ENCODE measurements at places on chromosomes 4 and X. TPM values are rescaled to one million over a fixed set of nuclear protein-coding genes. Genes with fewer than 3 reads are reported as not detected.

- DNase-seq: no peak
These were observed 38.3 kb downstream of the ARHGEF9 start for GRCh38 chrX:63746715-63747114.

GRCh38 chrX:100939333-100939732, 10.6 kb upstream of the XKRX start:
- no peak for DNase-seq

GRCh38 chr4:153747406-153747955, 12.3 kb downstream of the RNF175 start:
- DNase-seq: no peak

GRCh38 chrX:27680726-27681125, 90.6 kb downstream of the DCAF8L2 start:
- DNase-seq: peak; percentile 56

DNA sequence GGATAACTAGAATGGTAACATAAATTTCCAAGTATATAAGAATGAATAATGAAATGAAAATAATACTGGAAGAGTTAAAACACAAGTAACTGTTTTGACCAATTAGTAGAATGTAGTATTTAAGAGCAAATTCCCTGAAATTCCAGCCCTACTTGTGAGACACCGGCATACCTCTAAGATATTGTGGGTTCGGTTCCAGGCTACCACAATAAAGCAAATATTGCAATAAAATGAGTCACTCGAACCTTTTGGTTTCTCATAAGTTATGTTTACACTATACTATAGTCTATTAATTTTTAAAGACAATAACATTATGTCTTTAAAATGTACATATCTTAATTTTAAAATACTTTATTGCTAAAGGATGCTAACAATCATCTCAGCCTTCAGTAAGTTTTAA, 15.2 kb upstream of the IQCM start:
- DNase-seq: no peak

GRCh38 chr4:5373327-5373726, 322.0 kb downstream of the STK32B start:
- DNase-seq: no peak

- no peak for DNase-seq
These were observed 26.0 kb downstream of the RNF212 start for GRCh38 chr4:1087371-1087770.

GRCh38 chr4:7886007-7886973, 53.4 kb downstream of the AFAP1 start:
- DNase-seq: peak; percentile 62

DNA sequence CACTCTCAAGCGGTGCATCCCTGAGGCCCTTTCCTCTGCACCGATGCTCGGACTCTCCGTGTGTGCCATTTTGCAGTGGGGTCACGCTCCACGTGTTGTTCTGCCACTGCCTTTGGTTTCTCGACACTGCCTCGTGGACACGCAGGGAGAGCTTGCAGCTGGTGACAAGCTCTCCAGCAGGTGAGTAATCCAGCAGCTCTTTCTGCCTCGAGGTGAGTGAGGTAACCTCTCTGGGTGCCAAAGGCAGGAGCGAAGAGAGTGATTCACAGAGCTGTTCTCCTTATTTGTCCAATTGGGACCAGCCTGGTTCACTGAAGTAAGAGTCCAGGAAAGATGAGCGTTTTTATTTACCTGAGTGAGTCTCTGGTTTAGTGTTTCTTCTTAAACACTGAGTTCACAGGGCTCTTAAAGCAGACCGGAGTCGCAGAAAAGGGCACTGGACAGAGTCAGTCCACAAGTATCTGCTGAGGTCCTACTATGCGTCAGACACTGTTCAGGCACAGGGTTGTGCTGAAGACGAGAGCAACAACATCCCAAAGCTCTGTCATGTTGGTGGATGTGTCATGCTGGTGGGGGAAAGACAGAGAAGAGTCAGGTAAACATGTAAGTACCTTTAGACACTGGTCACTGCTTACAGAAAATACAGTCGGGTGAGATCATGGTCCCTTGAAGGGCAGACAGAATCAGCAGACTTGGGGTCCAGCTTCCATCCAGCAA, 61.8 kb downstream of the FHDC1 start:
- peak; percentile 7 for DNase-seq

- DNase-seq: no peak
These were observed 69.2 kb downstream of the GALNT7 start for GRCh38 chr4:173237762-173238161.

GRCh38 chr4:24589448-24589847, 5.1 kb upstream of the DHX15 start:
- no peak for DNase-seq

DNA sequence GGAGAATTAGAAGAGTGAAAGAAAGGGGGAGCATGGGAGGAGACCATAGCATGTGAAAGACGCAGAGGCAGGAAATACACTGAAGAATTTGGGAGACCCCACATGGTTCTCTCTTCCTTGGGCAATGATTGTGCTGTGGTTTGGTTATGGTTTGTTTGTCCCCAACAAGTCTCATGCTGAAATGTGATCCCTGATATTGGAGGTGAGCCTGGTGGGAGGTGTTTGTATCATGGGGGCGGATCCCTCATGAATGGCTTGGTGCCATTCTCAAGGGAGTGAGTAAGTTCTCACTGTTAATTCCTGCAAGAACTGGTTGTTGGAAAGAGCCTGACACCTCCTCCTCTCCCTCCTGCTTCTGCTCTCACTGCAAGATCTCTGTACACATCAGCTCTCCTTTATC, 78.6 kb upstream of the RAI2 start:
- DNase-seq: no peak

DNA sequence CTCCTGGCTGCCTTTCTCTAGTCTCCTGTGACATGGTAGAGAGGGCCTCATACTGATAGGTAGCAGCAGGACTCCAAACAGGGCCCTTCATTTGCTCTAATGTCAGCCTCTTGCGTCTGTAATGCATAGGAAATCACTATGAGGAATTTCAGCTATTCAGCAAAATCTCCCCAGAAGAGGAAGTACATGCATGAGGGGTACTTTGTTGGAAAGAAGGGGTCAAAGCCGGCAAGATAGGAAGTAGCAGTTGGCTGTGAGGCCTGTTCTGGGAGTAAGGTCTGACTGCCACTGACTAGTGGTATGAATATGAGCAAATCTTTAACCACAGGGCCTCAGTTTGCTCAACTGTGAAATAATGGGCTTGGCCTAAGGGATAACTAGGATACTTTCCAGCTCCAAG, 283.2 kb downstream of the ARHGAP10 start:
- DNase-seq: no peak

DNA sequence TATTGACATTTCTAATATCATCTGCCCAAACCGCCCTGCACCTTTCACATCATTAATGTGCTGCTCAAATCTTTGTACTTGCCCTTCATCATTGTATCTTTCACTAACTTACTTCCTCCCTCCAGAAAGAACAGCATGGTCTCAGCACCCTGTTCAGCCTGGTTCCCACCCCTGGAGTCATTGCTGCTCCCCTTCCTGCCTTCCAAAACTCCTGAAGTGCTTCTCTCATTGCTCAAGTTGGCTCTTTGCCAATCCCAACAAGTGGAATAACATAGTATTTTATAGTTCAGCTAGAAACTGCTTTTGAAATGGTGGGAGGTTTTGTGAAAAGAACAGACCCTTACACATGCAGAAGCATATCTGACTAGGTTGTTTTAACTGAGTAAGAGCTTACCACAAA, 14.0 kb upstream of the TTC29 start:
- DNase-seq: peak; percentile 3

DNA sequence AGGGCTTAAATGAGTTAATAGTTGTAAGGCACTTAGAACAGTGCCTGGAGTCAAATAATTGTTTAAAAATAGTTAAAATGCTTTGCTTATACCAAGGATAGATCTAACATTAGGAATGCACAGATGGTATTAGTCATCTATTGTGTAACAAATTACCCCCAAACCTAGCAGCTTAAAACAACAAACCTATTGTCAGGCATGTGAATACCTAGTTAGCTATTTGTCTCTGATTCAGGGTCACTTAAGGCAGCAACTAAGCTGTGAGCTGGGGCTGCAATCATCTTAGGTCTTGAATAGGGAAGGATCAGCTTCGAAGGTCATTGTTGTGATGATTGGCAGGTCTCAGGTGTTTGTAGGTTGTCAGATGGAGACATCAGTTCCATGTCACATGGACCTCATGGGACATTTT, 42.4 kb upstream of the AGA start:
- peak; percentile 97 for DNase-seq

GRCh38 chrX:136773648-136774047, 7.1 kb downstream of the ARHGEF6 start:
- no peak for DNase-seq

DNA sequence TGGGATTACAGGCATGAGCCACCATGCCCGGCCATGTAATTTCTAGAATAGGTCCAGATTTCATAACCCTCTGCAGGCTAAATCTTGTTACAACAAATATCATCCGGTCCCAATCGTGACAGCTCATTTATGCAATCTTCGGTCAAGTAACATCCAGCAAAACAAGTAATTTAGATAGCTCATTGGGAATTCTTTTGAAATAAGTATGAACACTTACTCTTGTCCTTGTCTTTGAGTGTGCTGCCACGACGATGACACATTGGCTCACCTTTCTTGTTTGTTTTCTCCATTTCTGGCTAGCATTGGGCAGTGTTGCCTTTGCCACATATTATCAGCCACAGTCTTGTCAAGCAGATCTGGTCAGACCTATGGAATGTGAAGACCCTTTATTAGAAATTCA, 92.0 kb downstream of the PHEX start:
- DNase-seq: no peak

DNA sequence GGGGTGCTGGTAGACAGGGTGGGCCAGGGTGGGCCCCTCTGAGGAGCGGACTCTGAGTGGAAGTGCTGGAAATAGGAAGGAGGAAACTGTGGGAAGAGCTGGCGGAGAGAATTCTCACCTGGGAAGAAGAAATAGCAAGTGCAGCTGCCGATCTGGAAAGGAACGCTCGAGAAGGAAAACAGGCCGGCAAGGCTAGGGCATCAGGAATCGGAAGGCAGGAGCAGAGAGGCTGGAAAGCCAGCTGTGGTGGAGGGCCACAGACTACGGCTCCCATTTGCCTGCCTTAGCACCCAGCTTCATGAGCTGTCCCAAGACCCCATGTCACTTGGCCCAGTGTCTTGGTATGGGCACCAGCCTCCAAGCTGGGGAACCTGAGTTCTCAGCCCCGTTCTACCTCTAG, 37.3 kb downstream of the DCTD start:
- no peak for DNase-seq

- DNase-seq: no peak
These were observed 183.1 kb upstream of the GIMD1 start for GRCh38 chr4:106551724-106552123.

- DNase-seq: no peak
These were observed 23.7 kb downstream of the BMP2K start for GRCh38 chr4:78799551-78800495.

- DNase-seq: no peak
These were observed 17.8 kb downstream of the ARHGEF6 start for GRCh38 chrX:136762820-136763452.

DNA sequence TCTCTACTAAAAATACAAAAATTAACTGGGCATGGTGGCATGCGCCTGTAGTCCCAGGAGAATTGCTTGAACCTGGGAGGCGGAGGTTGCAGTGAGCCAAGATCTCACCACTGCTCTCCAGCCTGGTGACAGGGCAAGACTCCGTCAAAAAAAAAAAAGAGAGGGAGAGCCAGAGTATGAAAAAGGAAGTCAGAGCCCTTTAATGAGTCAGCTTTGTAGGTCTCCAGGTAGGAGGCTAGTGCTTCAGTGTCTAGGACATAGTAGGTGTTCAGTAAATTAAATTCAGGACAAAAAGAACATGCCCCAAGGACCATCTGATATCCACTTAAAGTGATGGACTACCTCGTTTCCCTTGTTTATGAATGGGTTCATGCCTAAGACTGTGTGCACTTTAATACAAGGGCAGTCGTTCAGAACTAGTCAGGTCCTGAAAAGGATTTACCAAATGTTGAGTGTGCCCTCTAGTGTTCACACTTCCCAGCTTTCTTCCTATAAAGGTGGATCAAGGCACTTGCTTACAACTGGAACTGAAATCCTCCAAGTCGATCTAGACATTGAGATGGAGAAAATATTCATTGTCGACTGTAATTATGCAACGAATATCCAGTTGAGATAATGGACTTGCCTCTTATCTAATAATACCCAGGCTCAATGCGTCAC, 29.0 kb downstream of the F9 start:
- DNase-seq: peak; percentile 43

DNA sequence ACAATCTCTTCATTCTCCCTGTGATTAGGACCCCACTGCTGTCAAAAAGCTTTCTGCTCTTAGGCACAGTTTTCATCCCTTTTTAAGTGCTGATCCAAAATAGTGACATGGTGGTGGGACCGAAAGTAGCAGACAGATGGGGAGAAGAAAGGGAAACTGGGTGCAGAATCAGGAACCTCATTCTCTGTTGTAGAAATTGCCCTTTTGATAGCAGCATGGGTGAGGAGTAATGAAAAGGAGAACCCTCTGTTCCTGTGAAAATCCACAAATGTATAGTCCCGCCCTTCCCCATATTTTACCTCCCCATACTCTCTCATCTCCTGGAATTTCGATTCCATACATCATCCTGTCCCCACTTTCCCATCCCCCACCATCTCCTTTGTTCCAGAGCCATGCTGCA, 126.5 kb downstream of the STIM2 start:
- no peak for DNase-seq

- DNase-seq: peak; percentile 98
These were observed 71.7 kb downstream of the DDX60L start for GRCh38 chr4:168408620-168409019.

DNA sequence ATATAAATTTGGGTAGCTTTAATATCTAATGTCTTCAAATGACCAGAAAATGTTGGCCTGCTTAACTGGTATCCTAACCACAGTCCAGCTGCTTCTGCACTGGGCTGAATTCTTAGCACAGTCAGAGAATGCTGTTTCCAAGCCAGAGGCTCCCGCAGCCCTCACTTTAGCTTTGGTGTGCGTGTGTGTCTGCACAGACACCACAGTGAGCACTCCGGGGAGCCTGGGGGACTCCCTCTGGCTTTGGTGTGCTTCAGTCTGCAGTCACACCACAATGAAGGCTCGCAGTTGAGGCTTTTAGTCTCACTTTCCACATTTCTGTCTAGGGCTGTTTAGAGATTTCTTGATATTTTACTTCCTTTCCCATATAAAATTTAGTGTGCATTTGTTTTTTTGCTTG, 53.6 kb downstream of the APOO start:
- DNase-seq: no peak

TRAM1L1 gene
- 2.6 TPM for polyA plus RNA-seq

ARHGAP36 gene
- polyA plus RNA-seq: not detected

MTCP1 gene
- polyA plus RNA-seq: 4.2 TPM

SATL1 gene
- polyA plus RNA-seq: not detected

PCDH10 gene
- polyA plus RNA-seq: 2.0 TPM

LAS1L gene
- 29.2 TPM for polyA plus RNA-seq

CLDN2 gene
- 0.03 TPM for polyA plus RNA-seq

GC gene
- not detected for polyA plus RNA-seq

SPANXA2 gene
- polyA plus RNA-seq: not detected

CNOT6L gene
- 3.5 TPM for polyA plus RNA-seq

RTL3 gene
- polyA plus RNA-seq: 1.1 TPM

RBMXL3 gene
- not detected for polyA plus RNA-seq

ADAM29 gene
- not detected for polyA plus RNA-seq

XPNPEP2 gene
- polyA plus RNA-seq: 0.07 TPM

USP53 gene
- polyA plus RNA-seq: 7.6 TPM

PIGA gene
- polyA plus RNA-seq: 3.1 TPM

Data from IMR-90 (cell line).